Stimulated activated CD8-positive, alpha-beta memory T cell treated with anti-CD3 and anti-CD28 coated beads, Interleukin-15, amount 100 ng/mL, for 48 hours (primary cell): ENCODE measurements at places on chromosomes 7 and 10.

DNA sequence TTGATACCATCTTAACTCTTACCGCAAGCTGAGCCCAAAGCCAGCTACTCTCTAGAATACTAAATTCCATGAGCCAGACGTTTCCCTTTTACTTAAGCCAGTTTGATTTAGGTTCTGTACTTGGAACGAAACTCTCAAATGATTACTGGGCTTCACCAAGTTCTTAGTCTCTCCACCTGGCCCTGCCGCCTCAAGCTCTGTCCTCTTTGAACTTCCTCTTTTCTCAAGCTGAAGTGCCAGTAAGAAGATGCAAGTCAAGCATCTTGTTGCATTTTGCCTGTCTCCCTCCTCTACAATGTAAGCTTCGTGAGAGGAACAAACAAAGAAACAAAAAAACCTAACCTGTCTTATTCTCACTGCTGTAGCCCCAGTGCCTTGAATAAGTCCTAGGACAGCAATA, 358.2 kb upstream of the NPVF start:
- DNase-seq: no peak

- DNase-seq: no peak
These were observed 10.9 kb downstream of the OGDH start for GRCh38 chr7:44617225-44617890.

DNA sequence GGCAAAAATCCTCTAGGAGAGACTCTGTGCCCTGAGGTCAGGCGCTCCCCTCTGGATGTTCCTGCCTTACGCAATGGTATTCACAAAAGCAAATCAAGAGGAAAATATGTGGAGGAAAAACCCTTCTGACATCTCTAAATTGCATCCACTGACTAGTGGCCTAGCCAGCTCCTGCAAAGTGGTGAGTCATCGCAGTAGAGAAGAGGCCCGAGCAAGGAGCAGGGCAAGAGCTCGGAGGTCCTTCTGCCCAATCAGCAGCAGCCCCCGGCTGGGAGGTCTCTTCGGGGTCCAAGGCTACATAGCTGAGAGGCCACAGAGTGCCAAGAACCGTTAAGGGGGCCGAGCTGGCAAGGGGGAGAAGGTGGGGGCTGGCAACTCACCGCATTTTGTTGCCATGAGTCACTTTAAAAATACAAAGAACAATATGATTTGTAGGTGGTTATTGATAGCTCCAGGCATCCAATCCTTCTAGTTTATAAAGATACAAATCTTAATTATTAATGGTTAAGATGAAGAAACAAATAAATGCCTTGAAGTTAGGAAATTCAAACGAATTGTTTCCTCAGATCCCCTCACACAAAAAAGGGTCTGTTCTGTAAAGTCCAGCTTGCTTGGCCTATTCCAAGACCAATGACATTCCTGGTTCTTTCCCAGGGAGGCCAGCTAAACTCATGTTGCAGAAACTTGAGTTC, 161.6 kb downstream of the PKD1L1 start:
- DNase-seq: no peak

DNA sequence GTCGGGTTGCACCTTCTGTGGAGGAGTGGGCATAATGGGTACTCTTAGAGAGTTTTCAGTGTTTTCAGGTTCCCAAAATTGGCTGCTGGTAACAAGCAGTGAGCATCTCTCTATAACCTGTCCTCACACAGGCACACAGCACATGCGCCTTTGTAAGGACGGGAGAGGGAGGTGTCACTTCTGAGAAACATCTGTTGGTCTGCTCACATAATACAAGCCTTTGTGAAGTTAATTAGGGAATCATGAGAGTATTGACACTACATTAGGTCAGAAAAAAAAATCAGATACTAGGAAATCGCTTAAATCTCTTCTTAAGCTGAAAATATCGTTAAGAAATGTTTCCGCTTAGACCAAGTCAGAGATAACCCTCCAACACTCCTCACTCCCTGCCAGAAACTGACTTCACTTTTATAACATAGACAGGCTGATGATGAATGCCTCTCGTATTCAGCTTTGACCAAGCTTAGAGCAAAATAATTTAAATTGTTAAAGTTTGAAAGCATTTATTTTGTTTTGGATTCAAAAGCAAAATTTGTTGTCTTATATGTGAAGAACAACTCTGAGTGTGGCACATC, 769.7 kb downstream of the TNS3 start:
- DNase-seq: no peak

DNA sequence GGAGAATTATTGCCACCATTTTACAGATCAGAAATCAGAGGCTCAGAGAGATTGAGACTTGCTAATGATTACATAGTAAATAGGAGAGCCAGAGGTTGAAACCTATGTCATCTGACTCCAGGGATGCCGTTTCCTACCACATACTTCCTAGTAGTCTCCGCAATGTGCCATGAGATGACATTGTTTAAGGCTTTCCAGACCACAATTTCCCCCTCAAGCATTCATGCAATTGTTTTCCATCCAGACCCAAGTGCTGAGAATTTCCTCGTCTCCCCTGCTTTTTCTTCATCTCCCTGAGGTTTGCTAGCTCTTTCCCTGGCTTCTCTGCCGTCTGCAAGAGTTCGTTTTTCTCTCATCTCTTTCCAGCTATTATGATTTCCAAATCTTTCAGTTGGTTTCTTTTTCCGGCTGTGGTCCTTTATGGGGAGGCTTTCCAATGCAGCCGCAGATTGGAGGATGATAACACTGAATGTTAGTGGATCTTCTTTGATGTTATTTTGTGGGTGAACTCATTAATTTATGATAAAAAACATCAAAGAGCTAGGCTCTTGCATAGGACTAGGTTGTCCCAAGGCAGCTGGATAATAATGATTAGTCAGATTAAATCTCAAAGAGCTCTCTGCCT, 6.9 kb upstream of the GOLGA7B start:
- no peak for DNase-seq

- DNase-seq: no peak
These were observed 58.5 kb downstream of the MICU1 start for GRCh38 chr10:72567421-72567820.

DNA sequence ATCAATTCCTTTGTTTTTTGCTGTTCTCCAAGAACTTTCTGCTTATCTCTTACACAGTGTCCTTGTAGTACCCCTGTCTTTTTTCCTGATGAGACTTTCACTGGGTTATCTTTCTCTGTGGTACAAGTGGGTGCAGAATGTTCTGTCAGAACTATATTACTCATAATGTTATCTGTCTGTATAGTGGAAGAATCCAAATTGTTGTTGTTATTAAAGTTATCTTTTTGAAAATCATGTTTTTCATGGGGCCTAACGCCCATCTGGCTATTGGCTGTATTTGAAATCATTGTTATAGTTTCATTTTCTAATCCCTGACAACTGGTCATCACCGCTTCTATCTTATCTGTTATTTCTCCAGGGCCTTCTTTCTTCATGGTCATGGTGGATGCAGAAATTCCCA, 163.0 kb upstream of the CCDC6 start:
- DNase-seq: no peak

GRCh38 chr7:141956084-141956483, 9.3 kb upstream of the CLEC5A start:
- DNase-seq: no peak

GRCh38 chr10:89250865-89251408, 638 bp downstream of the LIPA start:
- no peak for DNase-seq

- no peak for DNase-seq
These were observed 33.7 kb upstream of the PLXDC2 start for GRCh38 chr10:19782430-19783089.
